ENCODE measurements at places on chromosomes 2 and 18.

GRCh38 chr2:215970425-215970824 is 42.9 kb downstream of the MREG start:
- DNase-seq: no peak

DNA sequence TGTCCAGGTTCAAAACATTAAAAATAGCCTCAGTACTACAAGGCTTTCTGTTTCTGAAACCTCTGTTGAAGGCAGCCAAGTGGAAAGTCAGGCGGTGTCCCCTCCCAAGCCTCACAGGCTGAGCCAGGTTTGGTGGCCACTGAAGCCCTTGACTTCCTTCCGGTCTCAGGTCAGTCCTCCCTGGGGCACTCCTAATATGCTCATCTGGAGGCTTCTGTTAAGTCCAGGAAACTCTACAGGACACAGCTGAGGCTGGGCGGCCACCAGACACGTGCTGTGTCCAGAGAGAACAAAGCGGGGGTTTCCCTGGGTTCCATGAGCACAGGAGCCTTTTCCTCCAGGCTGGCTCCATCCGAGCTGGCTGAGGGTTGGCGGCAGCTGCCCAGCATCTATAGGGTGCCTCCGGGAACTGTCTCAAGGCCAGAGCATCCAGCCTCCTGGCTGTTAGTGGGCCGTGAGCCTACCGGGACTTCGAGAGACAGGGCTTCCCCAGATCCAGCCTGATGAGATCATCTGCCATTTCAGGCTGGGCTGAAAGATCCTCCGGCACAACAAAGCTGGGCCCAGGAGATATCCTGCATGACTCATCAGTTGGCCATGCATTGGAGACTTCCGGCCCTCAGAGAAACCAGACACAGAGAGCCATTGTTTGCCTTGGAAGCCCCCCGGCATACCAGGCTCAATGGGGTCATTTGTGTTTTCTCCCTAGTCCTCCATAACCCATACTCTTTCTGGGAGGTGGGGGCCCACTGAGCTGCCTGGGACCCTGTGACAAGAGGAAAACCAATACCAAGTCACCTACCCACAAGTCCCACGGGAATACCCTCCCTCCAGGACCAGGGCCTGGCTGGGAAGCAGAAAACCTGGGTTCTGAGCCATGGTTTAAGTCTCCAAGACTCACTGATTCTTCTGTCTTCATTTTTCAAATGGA is 71.7 kb downstream of the HS1BP3 start:
- DNase-seq: peak; percentile 94

- peak; percentile 67 for DNase-seq
These were observed 37.0 kb downstream of the PIK3C3 start for GRCh38 chr18:41992066-41992465.

DNA sequence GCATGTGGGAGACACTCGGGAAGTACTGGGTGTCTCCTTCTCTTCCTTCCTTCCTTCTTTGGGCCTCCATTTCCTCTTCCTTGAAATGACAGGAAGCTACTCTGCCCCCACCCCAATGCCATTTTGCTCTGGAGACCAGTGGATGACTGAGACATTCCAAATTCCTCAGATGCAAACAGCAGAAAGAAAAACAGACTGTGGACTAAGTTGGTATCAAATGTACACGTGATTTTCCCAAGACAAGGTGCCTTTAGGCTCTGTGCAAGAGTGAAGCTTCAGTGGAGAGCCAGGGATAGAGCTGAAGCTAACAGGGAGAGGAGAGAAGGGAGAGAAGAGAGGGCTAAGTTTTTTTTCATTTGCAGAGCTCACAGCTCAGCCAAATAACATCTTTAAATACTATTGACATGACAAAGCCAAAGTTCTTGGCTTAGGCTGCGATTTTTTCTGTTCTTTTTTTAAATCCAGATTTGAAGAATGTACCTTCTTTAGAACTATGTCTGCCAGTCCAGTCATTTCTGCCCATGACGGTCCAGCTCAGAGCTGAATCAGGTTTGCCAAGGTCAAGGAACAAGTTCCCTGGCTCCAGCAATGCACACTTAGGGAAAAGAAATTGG is 84.5 kb upstream of the LCLAT1 start:
- DNase-seq: no peak

DNA sequence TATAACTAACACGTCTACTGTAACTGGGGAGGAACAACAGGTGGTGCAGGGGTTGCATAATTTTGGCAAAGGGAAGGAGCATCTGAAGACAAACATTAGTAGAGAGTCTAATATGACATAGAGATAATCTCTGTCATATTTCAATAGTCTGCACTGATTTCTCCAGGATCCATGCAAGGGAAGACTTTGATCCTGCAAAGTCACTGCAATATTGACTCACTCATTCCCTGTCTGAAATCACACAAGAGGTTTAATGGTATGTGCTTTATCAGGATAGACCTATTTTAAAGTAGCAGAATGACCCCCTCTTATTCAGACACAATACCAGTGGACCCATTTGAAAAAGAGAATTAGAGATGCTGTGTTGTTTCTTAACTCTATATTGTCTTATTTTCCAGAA is 98.7 kb upstream of the CAVIN2 start:
- no peak for DNase-seq

DNA sequence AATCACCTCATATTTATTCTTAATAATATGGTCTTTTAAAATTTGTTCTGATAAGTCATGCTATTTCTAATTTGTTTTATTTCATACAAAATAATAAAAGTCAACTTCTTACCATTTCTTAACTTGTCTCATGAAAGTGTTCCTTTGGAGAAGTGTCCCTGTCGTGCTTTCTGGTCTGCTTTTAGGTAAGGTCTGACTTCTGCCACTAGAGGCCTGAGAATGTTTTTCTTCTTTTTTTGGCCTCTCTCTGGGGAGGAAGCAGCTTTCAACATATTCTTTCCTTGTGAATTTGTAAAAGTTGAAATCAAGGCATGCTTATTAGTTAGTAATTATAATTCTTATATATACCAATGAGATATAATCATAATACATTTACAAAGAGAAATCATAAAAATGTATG is 39.4 kb downstream of the MAP2 start:
- DNase-seq: peak; percentile 4

DNA sequence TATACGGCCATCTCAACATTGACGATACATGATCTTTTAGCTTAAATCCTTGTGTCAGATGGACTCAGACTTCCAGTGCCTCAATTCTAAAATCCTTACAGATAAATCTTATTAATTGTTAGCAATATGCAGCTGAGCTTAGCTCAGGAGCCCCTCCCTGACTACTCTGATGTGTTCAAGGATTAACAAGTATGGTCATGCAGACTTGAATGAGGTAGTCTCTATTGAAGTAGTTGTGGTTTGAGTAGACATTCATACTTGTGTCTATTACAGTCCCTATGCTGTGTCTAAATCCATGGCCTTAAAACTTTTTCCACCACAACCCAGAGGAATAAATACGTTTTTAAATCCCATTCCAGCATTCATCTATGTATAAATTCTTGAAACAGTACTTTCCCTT is 119.5 kb downstream of the NUP35 start:
- no peak for DNase-seq

DNA sequence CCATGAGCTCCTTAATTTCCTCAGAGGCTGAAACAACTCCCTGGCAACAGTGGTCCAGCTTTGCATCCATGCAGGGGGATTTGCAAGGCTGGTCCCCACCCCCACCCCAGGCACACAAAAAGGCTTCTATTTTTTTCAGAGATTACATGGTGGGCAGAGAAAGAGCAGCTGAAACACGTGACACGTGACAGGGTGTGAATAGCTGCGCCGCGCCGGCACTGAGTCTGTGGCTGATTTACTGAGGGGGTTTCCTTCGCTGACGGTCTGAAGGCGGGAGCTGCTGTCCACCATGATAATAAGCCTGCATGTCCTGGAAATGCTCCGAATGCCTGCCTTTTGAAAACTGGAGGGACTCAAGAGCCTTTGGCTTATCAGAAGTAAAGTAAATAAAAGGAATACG is 50.7 kb upstream of the APCDD1 start:
- DNase-seq: no peak

DNA sequence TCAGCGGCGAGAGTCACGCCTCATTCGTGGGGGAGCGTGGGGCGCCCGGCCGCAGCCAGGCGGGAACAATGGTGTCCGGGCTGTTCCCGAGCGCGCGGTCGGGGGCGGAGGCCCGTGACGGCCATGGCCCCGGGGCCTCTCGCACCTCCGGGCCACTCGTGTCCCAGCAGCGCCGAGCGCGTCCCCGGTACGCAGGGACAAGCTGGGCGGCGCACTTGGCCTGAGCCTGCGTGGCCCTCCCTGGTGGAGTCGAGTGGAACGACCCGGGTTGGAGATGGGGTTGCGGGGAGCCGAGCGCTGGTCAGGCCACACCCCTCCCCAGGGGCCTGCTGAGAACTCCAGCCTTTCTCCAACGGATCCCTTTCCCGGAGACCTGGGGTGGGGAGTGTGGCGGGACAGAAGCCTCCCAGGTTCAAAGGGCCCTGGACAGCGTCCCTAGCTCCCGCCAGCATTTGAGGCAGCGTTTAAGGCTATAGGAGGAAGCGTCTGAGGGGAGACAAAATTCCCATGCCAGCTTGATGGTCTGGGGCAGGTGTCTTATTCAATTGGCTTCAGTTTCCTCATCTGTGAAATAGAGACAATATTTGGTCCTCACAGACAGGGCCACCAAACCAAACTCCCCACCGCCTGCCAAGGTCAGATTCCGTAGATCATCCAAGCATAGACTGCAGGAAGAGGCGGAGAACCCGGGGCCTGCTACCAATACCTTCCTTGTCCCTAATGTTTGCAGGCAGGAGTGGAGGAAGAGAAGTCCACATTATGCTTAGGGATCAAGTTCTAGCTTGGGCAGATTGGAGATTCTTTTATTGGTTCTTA is 553 bp downstream of the CNDP2 start:
- DNase-seq: peak; percentile 70

DNA sequence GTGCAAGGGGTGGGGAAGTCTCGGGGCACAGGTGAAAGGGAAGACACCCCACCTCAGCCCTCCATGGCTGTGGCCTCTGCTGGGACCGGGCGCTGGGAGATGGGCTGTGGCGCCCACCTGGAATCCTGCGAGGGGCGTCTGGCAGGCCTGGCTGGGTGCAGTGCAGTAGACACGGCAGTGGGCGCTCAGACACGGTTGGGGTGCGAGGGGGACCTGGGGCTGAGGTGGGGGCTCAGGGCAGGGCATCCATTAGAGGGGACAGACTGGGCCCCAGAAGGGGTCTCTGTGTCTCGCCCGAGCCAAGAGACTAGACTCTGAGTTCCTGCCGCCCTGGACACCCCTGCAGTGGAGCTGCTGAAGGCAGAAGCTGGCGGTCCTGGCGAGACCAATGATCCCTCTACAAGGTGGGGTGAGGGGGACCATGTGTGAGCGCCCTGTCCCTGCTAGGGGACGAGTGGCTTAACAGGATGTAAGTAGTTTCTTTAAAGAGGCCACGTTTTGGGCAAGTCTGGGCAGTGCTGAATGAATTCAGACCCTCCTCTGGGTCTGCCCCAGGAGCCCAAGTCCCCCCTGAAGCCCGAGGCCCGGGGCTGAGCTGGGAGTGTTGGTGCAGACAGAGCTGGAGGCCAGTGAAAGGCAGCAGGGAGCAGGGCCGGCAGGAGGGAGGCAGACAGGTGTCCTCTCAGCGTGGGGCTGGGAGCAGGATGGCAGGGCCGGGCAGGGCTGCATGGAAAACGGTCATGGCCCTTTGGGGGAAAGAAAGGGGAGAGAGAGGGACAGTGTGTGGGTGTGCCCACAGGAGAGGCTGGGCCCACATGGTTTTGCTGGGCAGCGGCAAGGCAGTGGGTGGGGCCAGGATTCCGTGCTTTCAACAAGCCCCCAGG is 57.2 kb downstream of the HS6ST1 start:
- DNase-seq: no peak

- no peak for DNase-seq
These were observed 60.6 kb downstream of the SLC4A3 start for GRCh38 chr2:219687882-219688559.

DNA sequence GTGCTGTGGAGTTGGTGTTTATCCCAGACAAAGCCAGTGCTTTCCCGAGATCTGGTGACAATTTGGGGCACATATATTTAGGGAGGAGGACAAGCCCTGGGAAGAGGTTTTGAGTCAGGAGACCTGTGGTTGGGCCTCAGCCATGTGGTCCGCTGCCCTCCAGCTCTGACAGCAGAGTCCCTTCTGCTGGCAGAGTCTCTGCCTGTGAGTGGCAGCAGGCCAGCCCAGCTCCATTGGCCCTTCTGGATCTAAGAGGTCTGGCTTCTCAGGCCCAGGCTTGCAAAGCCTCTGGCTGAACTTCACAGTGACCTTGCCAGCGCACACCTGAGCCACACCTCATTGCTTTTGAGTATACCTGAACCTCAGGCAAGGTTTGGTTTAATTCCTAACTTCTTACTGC is 115.3 kb downstream of the BCL2L11 start:
- no peak for DNase-seq

DNA sequence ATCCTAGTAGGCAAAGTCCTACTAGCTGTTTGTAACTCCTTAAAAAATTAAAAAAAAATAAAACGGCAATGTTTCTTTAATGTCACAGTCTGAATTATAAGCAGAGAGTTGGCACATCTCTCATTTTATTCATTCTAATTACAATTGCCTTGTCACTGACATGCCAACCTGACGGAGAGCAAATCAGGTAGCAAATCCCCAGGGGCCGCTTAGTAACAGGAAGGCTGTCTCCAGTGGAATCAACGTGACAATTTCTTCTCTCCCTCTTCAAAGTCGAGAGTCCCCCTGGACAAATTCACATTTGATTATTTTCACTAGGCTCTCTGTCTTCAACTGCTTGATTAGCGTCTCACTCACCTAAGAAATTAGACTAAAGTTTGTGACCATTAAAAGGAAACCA is 1598.9 kb upstream of the PIK3C3 start:
- DNase-seq: no peak

DNA sequence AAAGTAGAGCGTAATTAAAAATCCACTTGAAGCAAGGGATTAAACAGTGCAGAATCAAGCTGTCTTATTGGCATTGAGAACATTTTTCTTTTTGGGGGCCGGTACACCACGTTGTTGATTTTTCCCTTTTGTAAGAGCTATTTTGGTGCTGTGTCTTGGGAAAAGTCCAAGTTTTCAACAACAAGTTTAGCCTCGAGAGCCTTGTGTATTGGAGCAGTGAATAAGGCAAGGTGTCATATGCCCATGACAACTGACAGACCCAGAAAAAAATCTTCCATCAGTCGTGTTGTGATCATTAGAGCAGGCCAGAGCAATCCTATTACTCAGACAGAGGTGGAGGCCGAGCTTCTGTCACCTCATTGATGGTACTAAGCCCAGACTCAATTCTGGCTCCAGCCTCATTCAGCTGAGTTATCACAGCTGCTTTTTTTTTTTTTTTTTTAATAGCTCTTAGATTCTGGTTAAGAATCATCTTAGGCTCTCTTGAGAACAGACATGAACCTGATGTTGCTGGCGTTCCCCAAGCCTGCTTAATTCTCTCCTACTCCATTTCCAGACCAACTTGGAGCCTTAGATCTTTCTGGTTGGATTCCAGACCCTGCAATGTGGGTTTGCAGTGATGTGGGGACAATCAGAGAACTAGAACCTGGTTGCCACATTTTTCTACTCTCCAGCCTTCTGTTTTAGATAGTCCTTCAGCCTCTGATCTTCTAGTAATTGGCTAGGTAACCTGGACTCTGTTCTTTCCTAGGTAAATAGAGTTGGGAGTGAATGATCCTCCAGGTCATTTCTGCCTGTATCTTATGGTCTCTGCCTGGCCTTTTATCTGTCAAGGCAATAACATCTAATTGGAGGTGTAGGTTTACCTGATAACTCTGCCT is 43.1 kb downstream of the MOGAT1 start:
- no peak for DNase-seq

Data from hematopoietic multipotent progenitor cell treated with erythropoietin and hydrocortisone succinate and interleukin-3 and kit ligand, for 6 days (in vitro differentiated cells).